ELR (cell line): ENCODE measurements at places on chromosomes 2 and 18.

- no peak for DNase-seq
These were observed 12.5 kb upstream of the INO80D start for GRCh38 chr2:206098471-206098870.

- no peak for DNase-seq
These were observed 20.3 kb downstream of the SNRPD1 start for GRCh38 chr18:21632393-21632792.

DNA sequence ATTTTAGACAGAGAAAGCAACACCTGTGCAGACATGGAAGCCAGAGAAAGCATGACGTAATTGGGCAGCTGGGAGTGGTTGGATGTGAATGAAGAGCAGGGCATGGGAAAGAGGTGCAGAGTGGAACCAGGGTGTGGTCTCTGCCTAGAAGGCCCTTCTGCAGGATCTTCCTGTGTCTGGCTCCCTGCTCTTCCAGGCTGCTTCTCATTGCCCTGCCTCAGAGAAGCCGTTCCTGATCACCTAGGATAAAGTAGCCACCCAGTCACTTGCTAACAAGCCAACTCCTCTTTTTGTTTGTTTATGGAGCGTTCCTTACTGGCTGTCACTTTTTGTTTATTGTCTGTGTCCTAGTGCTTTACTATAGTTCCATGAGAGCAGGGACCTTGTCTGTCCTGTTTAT, 28.5 kb downstream of the GALNT1 start:
- no peak for DNase-seq

- no peak for DNase-seq
These were observed 137.2 kb downstream of the SPP2 start for GRCh38 chr2:234187646-234188174.

GRCh38 chr2:70966681-70967080, 11.7 kb upstream of the ANKRD53 start:
- no peak for DNase-seq

DNA sequence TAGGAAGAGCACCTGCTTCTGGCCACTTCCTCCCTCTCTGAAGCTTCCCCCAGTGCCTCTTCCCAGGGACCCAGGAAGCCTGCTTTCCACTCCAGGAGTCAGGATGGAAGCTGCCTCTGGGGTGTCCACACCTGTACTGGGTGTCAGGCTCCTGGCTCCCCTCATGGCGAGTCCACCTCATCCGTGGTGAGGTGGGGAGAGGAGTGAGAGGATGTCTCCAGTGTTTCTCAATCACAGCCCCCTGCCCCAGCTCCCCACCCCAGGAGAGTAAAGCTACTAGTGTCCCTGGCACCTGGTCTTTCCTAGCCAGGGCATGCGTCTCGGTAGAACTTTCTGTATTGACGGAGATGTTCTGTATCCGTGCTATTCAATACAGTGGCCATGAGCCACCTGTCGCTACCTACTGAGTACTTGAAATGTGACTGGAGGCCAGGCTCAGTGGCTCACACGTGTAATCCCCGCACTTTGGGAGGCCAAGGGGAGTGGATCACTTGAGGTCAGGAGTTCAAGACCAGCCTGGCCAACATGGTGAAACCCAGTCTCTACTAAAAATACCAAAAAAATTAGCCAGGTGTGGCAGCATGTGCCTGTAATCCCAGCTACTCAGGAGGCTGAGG, 171.2 kb upstream of the HAAO start:
- DNase-seq, result no peak

GRCh38 chr18:44818668-44819403, 138.1 kb downstream of the SETBP1 start:
- DNase-seq, result no peak

GRCh38 chr2:230176996-230177395, 42.8 kb downstream of the SP110 start:
- DNase-seq, result no peak
